CD14-positive monocyte (primary cell): ENCODE measurements at places on chromosomes 7 and 10.

- H3K4me1 ChIP-seq = no peaks in the 10 kb centered on the region
- no peak overlapping the region for H3K27ac ChIP-seq
Observed at GRCh38 chr7:157897681-157898080, 560.9 kb downstream of the DNAJB6 start.

DNA sequence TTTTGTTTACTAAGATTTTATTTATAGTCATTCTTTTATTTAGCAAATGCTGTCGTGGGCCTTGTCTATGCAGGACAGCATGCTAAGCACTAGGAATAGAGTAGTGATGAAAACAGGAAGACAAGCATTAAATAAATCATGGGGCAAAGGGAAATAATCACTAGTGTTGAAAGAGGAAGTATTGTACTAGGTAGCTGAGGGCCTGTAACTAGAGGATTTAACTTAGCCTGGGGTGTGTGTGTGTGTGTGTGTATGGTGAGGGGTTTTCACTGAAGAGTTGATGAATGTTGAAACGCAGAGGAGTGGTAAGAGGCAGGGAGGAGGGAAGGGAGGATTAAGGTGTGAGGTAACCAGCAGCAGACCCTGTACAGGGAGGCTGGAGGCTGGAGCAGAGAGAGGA is 446.4 kb downstream of the SDK1 start:
- H3K4me3 ChIP-seq = no peak overlapping the region
- DNase-seq = no peak
- no peak overlapping the region for H3K27ac ChIP-seq
- no peaks in the 10 kb centered on the region for H3K36me3 ChIP-seq

GRCh38 chr7:150686030-150686631 is 625 bp downstream of the GIMAP2 start:
- H3K4me3 ChIP-seq = peak overlapping the region; percentile 83
- peak; percentile 7 for DNase-seq
- H3K27me3 ChIP-seq = no peaks in the 10 kb centered on the region
- peak overlapping the region; percentile 84 for H3K27ac ChIP-seq
- H3K4me1 ChIP-seq = peaks cover 51% of the 10 kb centered on the region
- peaks cover 27% of the 10 kb centered on the region for H3K36me3 ChIP-seq

- H3K27ac ChIP-seq = no peak overlapping the region
- H3K36me3 ChIP-seq = no peaks in the 10 kb centered on the region
- no peak for DNase-seq
- H3K4me3 ChIP-seq = no peak overlapping the region
- H3K27me3 ChIP-seq = no peaks in the 10 kb centered on the region
- no peaks in the 10 kb centered on the region for H3K4me1 ChIP-seq
Observed at GRCh38 chr10:97128516-97129154, 57.1 kb downstream of the SLIT1 start.

DNA sequence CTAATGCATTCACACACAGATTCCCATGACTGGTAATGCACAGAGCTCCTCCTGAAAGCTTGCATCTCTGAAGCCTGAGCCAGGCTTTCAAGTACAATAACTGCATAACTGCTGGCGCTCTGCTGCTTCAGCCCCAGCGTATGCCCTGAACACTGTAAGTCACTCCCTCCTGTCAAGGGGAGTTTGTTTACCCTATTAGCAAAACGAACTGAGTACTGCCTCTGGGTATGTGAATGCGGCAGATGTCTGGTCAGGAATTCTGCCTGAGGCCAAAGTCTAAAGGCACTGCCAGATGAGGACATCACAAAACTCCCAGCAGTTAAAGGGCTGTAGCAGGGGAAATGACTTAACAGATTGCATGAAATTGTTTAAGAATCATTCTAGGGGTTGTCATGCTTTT is 97.7 kb downstream of the NRCAM start:
- H3K4me3 ChIP-seq = no peak overlapping the region
- H3K4me1 ChIP-seq = no peaks in the 10 kb centered on the region
- H3K27ac ChIP-seq = no peak overlapping the region
- no peaks in the 10 kb centered on the region for H3K27me3 ChIP-seq

GRCh38 chr10:100508691-100509150 is 10.9 kb downstream of the SEC31B start:
- H3K4me3 ChIP-seq = no peak overlapping the region
- peaks cover 47% of the 10 kb centered on the region for H3K36me3 ChIP-seq
- H3K27me3 ChIP-seq = no peaks in the 10 kb centered on the region
- peaks cover 12% of the 10 kb centered on the region for H3K4me1 ChIP-seq
- no peak for DNase-seq

- H3K4me1 ChIP-seq = no peaks in the 10 kb centered on the region
- DNase-seq = no peak
- H3K4me3 ChIP-seq = no peak overlapping the region
- no peaks in the 10 kb centered on the region for H3K36me3 ChIP-seq
- H3K27me3 ChIP-seq = no peaks in the 10 kb centered on the region
Observed at GRCh38 chr7:148201992-148202391, 388.6 kb upstream of the C7orf33 start.

- H3K36me3 ChIP-seq = no peaks in the 10 kb centered on the region
- peaks cover 2% of the 10 kb centered on the region for H3K4me1 ChIP-seq
- no peak overlapping the region for H3K27ac ChIP-seq
- H3K27me3 ChIP-seq = peaks cover 9% of the 10 kb centered on the region
Observed at GRCh38 chr10:46543466-46544377, 12.7 kb downstream of the GPRIN2 start.

GRCh38 chr7:142443216-142444010 is 185.6 kb upstream of the PRSS58 start:
- H3K27ac ChIP-seq = peak overlapping the region; percentile 20
- H3K4me1 ChIP-seq = peaks cover 71% of the 10 kb centered on the region
- peak overlapping the region; percentile 7 for H3K4me3 ChIP-seq
- H3K36me3 ChIP-seq = no peaks in the 10 kb centered on the region
- no peaks in the 10 kb centered on the region for H3K27me3 ChIP-seq

DNA sequence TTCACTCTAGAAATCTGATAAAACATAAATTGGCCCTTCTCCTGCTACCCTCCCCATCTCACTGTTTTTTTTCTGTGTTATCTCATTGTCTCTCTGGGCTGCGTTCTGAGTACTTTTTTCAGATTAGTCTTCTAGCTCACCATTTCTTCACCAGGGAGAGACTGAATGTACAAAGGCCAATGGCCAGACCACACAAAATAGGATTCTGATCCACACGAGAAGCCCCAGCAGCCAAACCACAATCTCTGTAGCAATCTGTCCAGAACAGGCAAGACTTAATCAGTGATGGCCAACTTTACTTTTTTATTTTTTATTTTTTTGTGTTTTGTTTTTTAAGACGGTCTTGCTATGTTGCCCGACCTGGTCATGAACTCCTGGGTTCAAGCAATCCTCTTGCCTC is 55.9 kb upstream of the PAPSS2 start:
- H3K36me3 ChIP-seq = no peaks in the 10 kb centered on the region
- DNase-seq = no peak
- no peaks in the 10 kb centered on the region for H3K27me3 ChIP-seq
- no peak overlapping the region for H3K4me3 ChIP-seq
- no peak overlapping the region for H3K27ac ChIP-seq

GRCh38 chr7:129707910-129708499 is 96.5 kb downstream of the NRF1 start:
- no peaks in the 10 kb centered on the region for H3K27me3 ChIP-seq
- H3K4me3 ChIP-seq = no peak overlapping the region
- DNase-seq = no peak
- peaks cover 48% of the 10 kb centered on the region for H3K36me3 ChIP-seq

DNA sequence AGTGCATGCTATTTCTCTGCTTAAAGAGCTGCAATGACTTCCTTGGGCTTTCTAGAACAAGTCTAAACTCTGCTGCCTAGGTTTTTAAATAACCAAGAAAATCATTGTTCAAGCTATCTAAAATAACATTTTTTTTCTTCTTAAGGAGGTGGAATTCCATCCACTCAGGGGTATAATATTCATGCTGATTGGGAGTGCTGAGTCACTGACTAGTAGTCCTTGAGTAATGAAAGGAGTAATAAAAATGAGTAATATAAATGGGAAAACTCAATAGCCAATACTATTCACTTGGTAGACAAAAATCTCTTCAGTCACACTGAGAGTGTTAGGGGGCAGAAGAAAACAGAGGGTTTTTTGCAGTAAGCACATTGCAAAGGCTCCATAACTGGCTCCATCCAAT is 72.0 kb downstream of the GFRA1 start:
- no peaks in the 10 kb centered on the region for H3K36me3 ChIP-seq
- H3K4me3 ChIP-seq = no peak overlapping the region
- no peaks in the 10 kb centered on the region for H3K4me1 ChIP-seq
- DNase-seq = no peak
- no peaks in the 10 kb centered on the region for H3K27me3 ChIP-seq
- H3K27ac ChIP-seq = no peak overlapping the region

DNA sequence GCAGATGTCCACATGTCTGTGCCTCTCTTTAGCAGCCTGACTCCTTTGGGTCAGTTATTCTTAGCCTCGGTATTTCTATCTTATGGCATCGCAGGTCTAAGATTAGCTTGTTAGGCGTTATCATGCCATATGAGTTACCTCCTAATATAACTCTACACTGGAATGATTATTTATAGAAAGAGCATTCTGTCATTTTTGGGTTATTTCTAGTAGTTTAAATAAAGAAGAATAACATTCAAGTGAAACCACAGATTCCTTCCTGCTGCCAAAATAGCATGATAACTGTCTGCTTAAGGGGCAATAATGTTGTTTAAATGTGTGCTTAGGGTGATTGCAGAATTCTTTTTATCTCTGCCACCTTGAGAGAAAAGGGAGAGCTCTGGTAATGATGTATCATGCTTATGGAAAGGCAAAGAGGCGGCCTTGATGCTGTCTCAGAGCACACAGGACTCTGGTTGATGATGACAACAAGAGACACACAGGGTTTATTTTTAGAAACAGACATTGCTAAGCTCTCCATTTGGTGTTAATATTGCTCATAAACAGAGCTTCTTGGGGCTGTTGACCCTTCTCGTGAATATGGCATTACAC is 10.4 kb downstream of the HDAC9 start:
- peaks cover 10% of the 10 kb centered on the region for H3K4me1 ChIP-seq
- no peak overlapping the region for H3K27ac ChIP-seq
- no peaks in the 10 kb centered on the region for H3K27me3 ChIP-seq
- H3K4me3 ChIP-seq = no peak overlapping the region
- DNase-seq = no peak
- H3K36me3 ChIP-seq = peaks cover 6% of the 10 kb centered on the region

GRCh38 chr7:132066761-132067171 is 509.5 kb downstream of the PLXNA4 start:
- no peaks in the 10 kb centered on the region for H3K36me3 ChIP-seq
- no peaks in the 10 kb centered on the region for H3K4me1 ChIP-seq
- H3K27ac ChIP-seq = no peak overlapping the region
- DNase-seq = no peak
- no peak overlapping the region for H3K4me3 ChIP-seq

DNA sequence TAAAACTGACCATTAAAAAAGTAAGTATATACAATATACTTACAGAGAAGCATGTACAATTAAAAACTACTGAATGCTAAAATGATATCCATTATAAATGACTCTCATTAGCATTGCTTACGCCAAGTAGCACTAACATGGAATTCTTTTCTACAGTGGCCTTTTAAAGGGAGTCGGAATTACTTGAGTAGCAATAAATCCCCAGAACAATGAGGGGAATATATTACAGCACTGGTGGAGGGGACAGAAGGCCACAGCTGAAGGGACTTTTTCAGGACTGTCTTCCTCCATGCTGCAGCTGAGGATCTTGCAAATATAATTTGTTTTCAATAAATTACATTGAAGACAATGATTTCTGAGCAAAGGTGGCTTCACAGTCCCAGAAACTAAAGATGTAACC is 97.0 kb downstream of the ALOX5 start:
- H3K4me1 ChIP-seq = peaks cover 14% of the 10 kb centered on the region
- no peaks in the 10 kb centered on the region for H3K36me3 ChIP-seq
- no peaks in the 10 kb centered on the region for H3K27me3 ChIP-seq
- no peak for DNase-seq

GRCh38 chr7:26278770-26279169 is 12.9 kb upstream of the SNX10 start:
- no peak overlapping the region for H3K4me3 ChIP-seq
- DNase-seq = no peak
- peaks cover 34% of the 10 kb centered on the region for H3K4me1 ChIP-seq
- no peaks in the 10 kb centered on the region for H3K36me3 ChIP-seq

GRCh38 chr7:113268757-113269156 is 150.4 kb upstream of the SMIM30 start:
- no peaks in the 10 kb centered on the region for H3K4me1 ChIP-seq
- H3K27me3 ChIP-seq = no peaks in the 10 kb centered on the region
- no peak overlapping the region for H3K27ac ChIP-seq
- DNase-seq = no peak
- no peak overlapping the region for H3K4me3 ChIP-seq

- H3K4me3 ChIP-seq = no peak overlapping the region
- no peaks in the 10 kb centered on the region for H3K36me3 ChIP-seq
- H3K27me3 ChIP-seq = peaks cover 2% of the 10 kb centered on the region
- no peak for DNase-seq
- no peaks in the 10 kb centered on the region for H3K4me1 ChIP-seq
- H3K27ac ChIP-seq = no peak overlapping the region
Observed at GRCh38 chr10:26952094-26952493, 91.3 kb upstream of the ABI1 start.

DNA sequence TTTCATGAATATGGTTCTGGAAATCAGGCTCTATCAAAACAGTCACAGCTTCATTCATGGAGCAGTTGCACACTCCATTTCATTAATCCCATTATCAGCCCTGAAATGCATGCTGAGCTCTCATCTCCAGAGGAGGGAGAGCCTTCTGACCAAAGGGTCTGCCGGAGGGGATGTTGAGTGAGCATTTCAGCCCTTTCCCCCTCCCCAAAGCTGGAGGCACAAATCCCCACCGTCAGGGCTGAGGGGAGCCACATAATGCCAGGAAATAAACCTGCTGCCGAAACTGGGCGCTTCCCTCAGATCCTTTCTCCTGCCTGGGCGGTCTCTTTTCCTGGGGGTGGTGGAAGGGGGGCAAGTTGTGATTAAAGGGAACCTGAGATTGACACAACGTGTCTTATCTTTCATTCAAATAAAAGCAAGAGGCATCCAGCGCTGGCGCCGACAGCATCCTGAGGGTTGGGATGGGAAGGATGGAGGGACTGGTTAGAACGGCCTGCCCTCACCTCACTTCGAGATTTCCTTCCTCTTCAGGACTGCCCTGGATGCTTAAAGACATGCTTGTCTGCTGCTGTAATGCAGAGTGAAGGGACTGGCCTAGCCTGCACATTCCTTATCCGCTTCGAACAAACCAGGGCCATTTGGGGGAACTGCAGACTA is 71.6 kb downstream of the TLL2 start:
- no peaks in the 10 kb centered on the region for H3K36me3 ChIP-seq
- peaks cover 18% of the 10 kb centered on the region for H3K4me1 ChIP-seq
- no peak overlapping the region for H3K4me3 ChIP-seq
- H3K27ac ChIP-seq = no peak overlapping the region

DNA sequence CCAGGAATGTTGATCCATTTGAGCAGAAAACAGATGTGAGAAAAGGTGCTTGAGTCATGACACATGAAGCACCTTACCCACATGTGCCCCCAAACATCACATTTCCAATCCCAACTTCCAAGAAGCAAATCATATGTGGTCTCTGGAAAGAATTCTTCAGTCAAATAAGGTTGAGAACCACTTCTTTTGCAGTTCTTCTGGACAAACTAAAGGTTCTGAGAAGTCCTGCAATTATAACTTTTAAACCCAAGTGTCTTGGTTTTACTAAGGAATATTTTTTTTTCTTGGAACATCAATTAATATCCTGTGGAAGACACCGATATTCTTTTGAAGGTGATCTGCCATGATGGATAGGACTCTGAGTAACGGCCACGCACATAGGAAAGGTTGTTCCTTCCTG is 151.3 kb downstream of the MYOF start:
- no peaks in the 10 kb centered on the region for H3K27me3 ChIP-seq
- no peaks in the 10 kb centered on the region for H3K4me1 ChIP-seq
- no peak overlapping the region for H3K4me3 ChIP-seq
- peaks cover 85% of the 10 kb centered on the region for H3K36me3 ChIP-seq
- no peak overlapping the region for H3K27ac ChIP-seq
